Mesothelial cell of epicardium (in vitro differentiated cells): ENCODE measurements at places on chromosomes 4 and X. TPM values are rescaled to one million over a fixed set of nuclear protein-coding genes. Genes with fewer than 3 reads are reported as not detected.

DNA sequence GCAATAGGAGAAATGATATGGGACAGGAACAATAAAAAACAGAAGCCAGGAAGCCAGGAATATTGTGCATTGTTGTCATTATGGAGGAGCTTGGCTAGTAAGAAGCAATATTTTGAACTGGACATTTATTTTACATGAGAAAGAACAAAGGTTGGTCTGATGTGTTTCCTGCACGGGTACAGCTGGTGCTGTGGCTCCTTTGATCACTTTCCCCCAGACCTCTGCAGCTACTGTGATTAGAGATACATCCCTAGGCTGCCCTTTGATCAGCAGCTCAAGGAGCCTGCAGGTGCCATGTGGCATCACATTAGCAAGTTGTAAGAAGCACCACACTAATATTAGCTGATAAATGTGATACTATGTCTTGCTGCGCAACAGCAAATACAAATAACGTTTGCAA lies 2.5 kb downstream of the PDGFC start:
- no peak for DNase-seq

Gene BEND2
- total RNA-seq = not detected in 3 replicates

Gene TXK
- 1.5 to 1.7 TPM (median 1.7 TPM) in 3 replicates for total RNA-seq

- DNase-seq = no peak
Measured at GRCh38 chr4:186942758-186943377, 219.2 kb upstream of the FAT1 start.

DNA sequence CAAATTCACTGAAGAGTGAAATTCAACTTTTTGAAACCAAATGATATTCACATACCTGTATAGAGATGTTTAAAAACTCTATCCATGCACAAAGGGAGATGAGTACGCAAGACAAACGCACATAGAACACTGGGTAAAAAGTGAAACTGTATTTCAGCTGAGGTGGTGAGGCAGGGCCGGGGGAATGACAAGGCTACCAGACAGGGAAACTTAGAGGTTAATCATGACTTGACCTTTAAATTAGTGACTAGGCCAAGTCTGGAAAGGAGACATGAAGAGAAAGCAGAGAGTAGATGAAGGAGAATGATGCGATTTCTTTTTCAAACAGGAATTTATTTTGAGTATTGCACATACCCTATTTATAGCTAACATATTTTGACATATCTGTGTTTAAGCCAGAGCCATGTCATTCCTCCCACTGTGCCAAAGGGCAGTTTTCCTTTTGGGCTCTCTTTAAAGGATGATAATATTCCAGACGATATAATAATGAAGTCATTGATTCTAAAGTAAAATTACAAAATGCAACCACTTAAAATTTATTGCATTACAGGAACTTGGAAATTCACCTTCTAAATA lies 49.4 kb downstream of the ARHGEF6 start:
- no peak for DNase-seq

DNA sequence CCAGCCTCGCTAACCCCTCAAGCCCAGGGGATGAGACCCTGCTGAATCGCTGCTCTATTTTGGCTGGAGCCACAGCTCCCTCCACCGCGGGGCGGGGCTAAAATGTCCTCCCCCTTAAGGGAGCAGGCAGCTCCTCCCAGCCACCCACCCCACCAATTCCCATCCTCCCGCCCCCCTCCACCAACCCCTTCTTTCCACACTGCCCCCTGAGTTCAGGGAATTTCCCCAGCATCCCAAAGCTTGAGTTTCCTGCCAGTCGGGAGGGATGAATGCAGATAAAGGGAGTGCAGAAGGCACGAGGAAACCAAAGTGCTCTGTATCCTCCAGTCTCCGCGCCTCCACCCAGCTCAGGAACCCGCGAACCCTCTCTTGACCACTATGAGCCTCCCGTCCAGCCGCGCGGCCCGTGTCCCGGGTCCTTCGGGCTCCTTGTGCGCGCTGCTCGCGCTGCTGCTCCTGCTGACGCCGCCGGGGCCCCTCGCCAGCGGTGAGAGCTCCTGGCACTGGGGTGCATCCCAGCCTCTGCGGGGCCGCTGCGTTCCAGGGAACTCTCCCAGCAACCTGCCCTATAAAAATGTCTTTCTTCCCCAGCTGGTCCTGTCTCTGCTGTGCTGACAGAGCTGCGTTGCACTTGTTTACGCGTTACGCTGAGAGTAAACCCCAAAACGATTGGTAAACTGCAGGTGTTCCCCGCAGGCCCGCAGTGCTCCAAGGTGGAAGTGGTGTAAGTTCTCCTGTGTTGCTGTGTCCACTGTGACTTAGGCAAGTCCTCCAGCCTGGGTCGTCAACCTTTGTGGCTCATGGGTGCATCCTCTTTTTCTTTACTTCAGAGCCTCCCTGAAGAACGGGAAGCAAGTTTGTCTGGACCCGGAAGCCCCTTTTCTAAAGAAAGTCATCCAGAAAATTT lies at the start of gene CXCL6:
TSS of gene CXCL6 (plus strand) at position 306 of the 907 bp plus-strand sequence. CDS start at position 379, 73 bp downstream.
- DNase-seq = no peak

- DNase-seq = no peak
Measured at GRCh38 chr4:99855678-99856077, 38.5 kb downstream of the LAMTOR3 start.
